ENCODE measurements at places on chromosomes 12 and 14. TPM values are rescaled to one million over a fixed set of nuclear protein-coding genes. Genes with fewer than 3 reads are reported as not detected.

RNASE2 gene
- polyA plus RNA-seq, result 54.8 TPM

SLC5A8 gene
- not detected for polyA plus RNA-seq

DNA sequence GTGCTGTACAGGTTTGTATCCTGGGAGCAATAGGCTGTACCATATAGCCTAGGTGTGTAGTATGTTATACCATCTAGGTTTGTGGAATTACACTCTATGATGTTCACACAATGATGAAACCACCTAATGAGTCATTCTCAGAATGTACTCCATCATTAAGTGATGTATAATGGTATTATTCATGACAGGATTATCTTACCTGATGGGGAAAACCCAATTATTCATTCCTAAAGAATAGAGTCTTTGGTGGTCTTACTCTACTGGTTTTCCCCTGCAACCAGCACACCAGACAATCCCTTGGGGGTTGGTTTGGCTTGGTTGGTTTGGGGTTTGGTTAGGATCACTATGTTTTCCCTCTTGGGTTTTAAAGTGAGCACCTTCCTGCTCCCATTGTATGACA is 12.6 kb upstream of the OR10P1 start:
- peak; percentile 51 for DNase-seq

GRCh38 chr14:102138535-102138934 is 1.2 kb upstream of the WDR20 start:
- no peak for DNase-seq

DNA sequence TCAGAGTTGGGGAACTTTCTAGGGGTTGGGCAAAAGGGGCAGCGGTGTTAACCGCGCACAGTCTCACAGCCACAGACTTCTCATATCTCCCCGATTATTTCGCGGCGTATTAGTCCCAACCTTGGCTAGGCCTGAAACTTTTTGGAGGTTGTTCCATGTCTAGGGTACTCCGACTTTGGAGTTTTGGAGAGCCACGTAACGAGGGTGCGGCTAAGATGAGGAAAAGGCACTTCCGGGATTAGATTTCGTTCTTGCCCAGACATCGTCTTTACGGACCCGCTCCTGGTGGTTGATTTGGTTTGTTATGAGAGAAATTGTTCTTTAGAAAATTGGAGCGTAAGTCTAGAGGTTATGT is 513 bp downstream of the CCNK start:
- DNase-seq, result peak; percentile 20

All from CD14-positive monocyte (primary cell).